A549 treated with CpdA at 1 μM for 4 hours (cell line): ENCODE measurements at places on chromosomes 1 and 21. TPM values are rescaled to one million over a fixed set of nuclear protein-coding genes. Genes with fewer than 3 reads are reported as not detected.

ANGPTL1 gene
- not detected in 5 replicates for total RNA-seq

IL19 gene
- not detected in 5 replicates for total RNA-seq

PER3 gene
- 0.77 to 1.3 TPM (median 1.0 TPM) in 5 replicates for total RNA-seq

SH2D2A gene
- 3.6 to 5.2 TPM (median 4.1 TPM) in 5 replicates for total RNA-seq

LYPD8 gene
- total RNA-seq, result 0.15 to 0.40 TPM (median 0.26 TPM) in 3 of 5 replicates, not detected in the others

PGLYRP4 gene
- total RNA-seq, result not detected in 5 replicates

MAP3K6 gene
- total RNA-seq, result 6.8 to 9.6 TPM (median 9.2 TPM) in 5 replicates

DMRTA2 gene
- total RNA-seq, result 0.13 to 0.29 TPM (median 0.24 TPM) in 5 replicates

EFCAB7 gene
- 2.3 to 4.0 TPM (median 3.4 TPM) in 5 replicates for total RNA-seq

ISG20L2 gene
- total RNA-seq, result 43.8 to 50.8 TPM (median 45.5 TPM) in 5 replicates

CHIA gene
- total RNA-seq, result not detected in 5 replicates

CAPN8 gene
- total RNA-seq, result 0.39 to 0.69 TPM (median 0.54 TPM) in 5 replicates
